Activated CD4-positive, alpha-beta T cell treated with anti-CD3 and anti-CD28 coated beads, Interleukin-2, amount 50 U/mL, for 1 hour (primary cell): ENCODE measurements at places on chromosomes 1 and 21.

DNA sequence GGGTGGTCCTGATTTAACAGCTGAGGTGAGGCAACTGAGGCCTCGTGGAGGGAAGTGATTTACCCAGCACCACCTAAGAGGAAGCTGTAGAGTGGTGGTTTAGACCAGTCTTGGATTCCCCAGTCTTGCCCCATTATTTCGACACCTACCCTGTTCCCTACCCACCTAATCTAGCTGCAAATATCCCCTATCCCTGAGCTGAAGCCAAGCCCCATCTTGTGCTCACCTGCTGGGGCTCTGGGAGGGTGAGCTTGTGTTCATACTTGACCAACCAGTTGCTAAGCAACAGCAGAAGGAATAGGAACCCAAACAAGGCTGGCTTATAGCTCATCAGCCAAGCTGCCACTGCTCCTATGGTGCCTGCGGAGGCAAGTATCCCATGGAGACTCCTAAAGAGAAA is 2.0 kb downstream of the TEX46 start:
- no peak for DNase-seq

DNA sequence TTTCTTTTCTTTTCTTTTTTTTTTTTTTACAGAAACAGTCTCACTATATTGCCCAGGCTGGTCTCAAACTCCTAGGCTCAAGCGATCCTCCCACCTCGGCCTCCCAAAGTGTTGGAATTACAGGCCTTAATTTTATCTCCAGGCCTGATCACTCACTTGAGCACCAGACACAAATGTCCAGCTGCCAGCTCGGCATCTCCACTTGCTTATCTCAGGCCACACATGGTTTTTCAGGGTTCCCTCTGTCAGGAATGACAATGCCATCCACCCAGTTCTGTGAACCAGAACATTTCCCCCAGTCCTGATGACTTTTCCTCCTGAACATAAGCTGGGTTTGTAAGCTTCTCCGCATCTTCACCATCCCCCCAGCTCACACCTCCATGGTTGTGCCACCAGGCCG is 44.6 kb upstream of the ZNF281 start:
- DNase-seq, result no peak

- DNase-seq, result no peak
Measured at GRCh38 chr21:29523646-29524045, 224.9 kb downstream of the BACH1 start.

GRCh38 chr1:12113433-12114339 is 50.6 kb downstream of the TNFRSF8 start:
- DNase-seq, result no peak

GRCh38 chr1:117061986-117062415 is 1.9 kb downstream of the TTF2 start:
- DNase-seq, result no peak

DNA sequence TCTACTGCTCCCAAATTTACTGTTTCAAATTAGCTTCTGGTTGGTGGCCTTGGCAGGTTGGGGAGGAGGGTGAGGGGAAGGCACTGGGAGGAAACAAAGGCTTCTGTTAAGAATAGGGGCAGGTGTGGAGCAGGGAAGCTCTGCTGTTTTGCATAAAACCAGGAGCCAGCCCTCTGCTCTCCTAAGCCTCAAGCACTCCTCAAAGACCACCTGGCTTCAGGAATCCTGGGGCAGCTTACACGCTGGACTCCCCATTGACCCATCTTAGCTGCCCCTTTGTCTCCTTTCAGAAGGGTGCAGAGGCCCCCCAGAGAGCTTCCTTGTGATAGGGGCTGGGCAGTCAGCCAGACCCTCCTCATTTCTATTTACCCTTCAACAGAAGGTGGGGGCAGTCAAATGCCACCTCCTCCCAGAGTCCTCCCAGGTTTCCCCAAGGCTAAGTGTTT is 11.5 kb upstream of the DHRS3 start:
- DNase-seq, result no peak

DNA sequence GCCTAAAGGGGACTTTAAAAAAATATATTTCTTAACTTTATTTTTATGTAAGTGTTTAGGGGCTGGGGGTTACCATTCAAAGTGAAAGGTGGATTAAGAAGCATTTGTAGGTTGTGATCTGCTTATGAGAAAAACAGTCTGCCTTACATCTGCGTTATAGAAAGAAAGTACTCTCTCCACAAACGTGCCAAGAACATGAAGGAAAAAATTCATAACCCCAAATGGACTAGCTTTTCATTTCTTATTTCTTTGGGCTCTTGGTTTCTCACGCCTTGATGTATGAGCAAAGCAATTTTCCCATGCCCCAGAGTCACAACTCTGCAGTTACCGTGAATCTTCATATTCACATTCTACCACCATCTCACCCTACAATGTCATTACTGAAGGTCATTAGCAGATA is 1165.1 kb upstream of the ADGRL4 start:
- DNase-seq, result no peak

DNA sequence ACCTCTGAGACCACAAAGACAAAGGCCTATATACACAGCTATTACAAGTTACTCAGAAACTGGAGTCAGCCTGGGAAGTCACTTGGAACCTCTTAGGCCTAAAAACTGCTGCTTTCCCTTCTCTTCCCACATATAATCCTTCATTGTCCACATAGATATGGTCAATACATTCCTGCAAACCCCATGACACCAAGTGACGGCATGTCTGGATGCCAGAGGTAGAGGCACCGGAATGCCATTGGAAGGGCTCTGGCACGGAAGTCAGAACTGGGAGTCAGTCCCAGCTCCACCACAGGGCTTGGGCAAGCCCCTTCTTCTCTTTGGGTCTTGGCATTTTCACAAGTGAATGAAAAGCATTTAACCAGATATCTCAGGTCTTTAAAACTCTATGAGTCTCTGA is 204.7 kb downstream of the MATN1 start:
- no peak for DNase-seq

GRCh38 chr1:41383094-41383852 is 22.0 kb downstream of the FOXO6 start:
- DNase-seq, result no peak

DNA sequence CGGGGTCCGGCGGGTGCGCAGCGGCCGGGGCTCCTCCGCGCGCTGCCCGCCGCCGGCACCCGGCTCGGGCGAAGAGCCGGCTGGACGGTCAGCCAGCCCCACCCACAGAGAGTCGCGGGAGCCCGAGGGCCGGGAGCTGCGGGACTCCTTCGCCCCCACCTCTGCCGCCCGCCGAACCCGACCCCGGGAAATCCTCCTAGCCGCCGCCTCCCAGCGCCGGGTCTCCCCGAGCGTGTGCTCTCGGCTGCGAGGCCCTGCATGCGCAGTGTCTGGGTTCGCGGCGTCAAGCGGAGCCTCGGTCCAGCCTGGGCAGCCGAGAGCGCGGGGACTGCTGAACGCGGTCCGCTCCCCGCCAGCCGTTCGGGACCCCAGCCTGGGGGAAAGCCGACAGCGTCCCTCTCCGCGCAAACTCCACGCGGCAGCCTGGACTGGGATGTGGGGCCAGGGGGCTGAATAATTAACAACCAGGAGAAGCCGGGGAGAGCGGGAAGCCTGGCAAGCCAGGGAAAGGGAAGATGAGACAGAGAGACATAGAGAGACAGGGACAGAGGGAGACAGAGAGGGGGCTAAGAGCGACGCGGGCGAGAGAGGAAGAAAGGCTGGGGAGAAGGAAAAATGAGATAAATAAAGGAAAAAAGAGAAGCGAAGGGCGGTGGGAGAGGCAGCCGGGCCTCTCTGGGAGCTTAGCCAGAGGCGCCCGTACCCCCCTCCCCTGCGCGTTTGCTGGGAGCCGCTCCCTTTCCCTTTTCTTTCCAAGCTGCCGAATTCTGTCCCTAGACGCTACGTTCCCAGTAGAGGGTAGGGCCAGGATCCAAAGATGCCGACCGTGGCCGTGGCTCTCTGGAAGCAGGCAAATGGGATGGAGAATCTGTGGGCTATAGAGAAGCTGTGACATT is 64.2 kb downstream of the MEF2D start:
- no peak for DNase-seq

GRCh38 chr1:31435471-31436409 is 22.7 kb downstream of the SERINC2 start:
- DNase-seq, result no peak
